ENCODE measurements at places on chromosomes 6 and 20.

GRCh38 chr6:126764104-126764503 lies 354.4 kb upstream of the RSPO3 start:
- no peak for DNase-seq

DNA sequence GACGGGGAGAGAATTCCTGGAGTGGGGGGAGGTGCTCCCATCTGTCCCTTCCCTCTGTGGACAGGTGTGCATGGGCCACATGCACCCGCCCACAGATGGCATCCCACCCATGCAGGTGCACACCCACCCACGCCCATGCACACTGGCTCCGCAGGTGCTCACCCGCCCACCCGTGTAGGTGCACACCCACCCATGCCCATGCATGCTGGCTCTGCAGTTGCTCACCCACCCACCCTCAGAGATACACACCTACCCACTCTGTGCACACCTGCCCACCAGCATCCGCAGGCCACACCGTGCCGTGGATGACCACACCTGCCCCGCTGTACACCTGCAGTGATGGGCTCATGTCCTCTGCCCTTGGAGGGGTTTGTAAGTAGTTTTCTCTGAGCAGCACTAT lies 132.0 kb downstream of the PHACTR3 start:
- DNase-seq = peak; percentile 20

- DNase-seq = no peak
These were observed 26.5 kb upstream of the ZBTB22 start for GRCh38 chr6:33343953-33344611.

DNA sequence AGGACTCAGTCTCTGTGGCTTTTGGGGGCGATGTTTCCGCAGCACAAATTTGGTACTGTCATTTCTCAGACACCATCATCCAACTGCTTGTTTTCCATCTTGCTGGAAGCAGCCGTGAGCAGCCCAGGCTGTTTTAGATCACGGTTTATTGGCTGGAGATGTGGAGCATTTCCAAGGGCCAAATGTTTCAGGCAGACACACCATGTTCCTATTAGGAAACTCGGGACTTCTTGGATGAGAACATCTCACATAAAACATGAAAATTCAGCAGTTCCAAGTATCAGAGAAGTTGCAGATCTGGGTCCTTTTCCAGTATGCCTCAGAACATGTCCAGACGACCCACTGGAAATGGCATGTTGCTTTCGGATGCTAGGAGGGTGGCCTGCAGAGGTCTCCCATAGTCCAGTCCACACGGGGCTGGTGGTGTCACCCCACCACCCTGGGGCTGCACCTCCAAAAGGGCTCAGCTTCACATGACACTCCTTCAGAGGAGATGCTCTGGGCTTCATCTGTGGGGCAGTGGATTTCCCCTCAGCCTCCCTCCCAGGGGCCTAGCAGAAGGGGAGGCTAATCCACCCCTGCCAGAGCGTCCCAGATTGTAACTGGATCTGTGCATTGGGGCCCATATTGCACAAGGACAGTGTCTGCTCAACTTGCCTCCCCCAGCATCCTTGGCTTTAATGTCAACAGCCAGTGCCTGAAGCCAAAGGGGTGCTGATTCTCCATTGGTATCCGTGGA lies 176.3 kb downstream of the SCP2D1 start:
- DNase-seq = no peak

GRCh38 chr6:99294786-99295185 lies 54.7 kb downstream of the FAXC start:
- DNase-seq = no peak

DNA sequence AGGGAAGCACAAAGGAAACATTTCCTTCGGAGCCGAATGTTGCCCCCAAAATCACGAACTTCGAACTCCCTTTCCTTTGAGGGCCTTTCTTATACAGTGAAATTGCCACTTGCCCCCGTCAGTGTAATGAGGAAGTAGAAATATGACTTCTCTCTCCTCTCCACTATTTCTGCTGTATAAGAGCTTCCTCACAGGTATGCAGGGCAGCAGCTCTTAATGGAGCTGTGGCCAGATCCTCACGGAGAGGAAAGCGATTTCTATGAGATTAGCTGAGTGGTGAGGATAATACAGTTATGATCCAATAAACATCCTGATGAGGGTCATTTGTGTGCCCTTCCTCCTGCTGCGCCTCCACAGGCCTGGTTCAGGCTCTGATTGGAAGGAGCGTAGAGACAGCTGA lies 10.8 kb upstream of the CPNE5 start:
- DNase-seq = peak; percentile 28

GRCh38 chr6:18352001-18352400 lies 35.1 kb upstream of the RNF144B start:
- DNase-seq = no peak

DNA sequence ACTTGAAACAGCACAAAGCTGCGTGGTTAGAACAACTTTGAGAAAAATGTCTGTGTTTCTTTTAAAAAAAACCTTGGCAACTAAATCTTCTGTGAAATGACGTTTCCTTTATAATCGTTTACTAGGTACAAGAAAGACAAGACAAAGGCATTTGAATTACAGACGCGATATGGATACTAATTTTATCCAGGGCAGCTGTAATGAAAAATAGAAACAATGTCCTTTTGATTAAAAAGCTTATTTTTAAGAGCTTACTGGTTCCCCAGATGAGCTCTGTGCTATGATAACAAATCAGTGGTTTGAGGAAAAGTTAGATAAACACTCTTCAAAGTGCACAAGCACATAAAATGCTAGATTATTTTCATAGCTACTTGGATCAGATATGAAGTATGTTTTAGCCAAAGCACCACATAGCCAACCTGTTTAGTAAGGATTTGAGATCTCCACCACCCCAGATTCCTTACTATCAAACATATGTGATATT lies 1.6 kb upstream of the SYNCRIP start:
- no peak for DNase-seq
